ENCODE measurements at places on chromosomes 7 and 10.

DNA sequence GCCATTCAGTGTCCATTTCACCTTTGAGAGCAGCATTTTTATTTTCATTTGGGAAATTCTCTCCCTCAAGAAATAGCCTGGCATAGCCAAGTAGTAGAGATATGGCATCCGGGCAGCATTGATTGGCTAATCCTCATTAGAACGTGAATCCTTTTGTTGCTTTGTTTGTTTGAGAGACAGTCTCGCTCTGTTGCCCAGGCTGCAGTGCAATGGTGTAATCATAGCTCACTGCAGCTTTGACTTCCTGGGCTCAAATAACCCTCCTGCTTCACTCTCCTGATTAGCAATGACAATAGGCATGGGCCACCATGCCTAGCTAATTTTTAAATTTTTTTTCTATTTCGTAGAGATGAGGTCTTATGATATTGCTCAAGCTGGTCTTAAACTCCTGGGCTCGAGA, 1174.9 kb upstream of the AUTS2 start:
- DNase-seq = no peak

GRCh38 chr7:29369909-29370488, 175.4 kb downstream of the CHN2 start:
- no peak for DNase-seq

GRCh38 chr7:80277434-80278427, 143.1 kb downstream of the GNAI1 start:
- no peak for DNase-seq

DNA sequence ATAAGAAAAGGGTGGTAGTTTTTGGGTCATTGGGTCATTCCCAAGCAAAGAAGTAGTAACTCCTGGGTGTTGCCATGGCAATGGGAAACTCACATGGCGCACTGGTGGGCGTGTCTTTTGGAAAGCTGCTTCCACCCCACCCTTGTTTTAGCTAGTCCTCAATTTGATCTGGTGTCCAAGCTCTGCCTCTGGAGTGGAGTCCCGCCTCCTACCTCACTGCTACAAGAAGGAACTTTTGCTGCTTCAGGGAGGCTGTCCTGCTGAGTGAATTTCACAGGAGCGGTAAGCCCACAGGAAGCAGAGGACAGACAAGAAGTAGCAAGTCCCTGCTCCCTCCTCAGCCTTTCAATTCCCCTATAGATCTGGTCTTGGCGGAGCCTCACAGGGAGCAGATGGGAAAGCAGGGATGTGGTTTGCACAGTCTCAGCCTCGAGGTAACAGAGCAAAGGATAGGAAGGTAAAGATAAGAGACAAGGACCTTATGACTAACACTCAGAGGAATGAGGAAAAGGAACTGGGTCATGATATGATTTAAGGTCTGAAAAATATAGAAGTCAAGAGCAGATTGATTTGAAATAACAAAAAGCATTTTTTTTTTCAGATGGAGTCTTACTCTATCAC, 700.3 kb downstream of the TNS3 start:
- DNase-seq = no peak

- no peak for DNase-seq
These were observed 273.6 kb downstream of the PLXDC2 start for GRCh38 chr10:20089879-20090278.

DNA sequence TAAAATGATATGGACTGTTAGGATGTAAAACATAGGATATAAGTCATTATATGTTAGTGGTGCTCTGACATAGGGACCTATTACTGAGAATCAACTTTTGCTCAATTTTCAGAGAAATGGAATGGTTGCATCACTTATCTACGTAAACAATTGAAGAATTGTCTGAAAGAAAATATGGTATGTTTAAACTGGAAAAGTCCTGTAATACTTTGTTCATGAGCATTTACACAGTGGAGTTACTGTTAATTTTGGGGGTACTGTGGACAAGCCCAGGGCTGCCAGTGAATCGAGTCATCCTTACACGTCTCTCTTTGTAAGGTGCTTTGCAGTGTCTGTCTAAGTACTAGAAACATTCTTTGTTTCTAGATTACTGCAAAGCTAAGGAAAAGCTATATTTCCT, 152.0 kb downstream of the ZNF22 start:
- no peak for DNase-seq
